Posterior vena cava (tissue), 2 donors: ENCODE measurements at places on chromosomes 5 and 9.

DNA sequence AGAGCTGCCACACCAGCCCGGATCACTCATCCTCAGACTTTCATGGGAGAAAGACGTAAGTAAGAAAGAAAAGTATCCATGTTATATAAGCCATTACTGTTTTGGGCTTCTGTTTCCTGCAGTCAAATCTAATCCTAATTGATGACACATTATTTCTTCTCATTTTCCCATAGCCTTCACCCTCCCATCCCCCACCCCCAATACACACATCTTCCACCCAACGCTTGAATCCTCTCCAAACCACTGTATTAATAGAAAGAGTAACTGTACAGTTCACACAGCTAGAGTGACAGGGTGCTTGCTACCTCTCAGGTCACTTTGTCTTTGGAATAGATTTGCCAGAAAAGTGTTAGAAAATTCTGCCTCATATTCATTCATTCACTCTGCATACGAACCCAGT is 69.3 kb upstream of the IL17B start:
- DNase-seq = no peak

DNA sequence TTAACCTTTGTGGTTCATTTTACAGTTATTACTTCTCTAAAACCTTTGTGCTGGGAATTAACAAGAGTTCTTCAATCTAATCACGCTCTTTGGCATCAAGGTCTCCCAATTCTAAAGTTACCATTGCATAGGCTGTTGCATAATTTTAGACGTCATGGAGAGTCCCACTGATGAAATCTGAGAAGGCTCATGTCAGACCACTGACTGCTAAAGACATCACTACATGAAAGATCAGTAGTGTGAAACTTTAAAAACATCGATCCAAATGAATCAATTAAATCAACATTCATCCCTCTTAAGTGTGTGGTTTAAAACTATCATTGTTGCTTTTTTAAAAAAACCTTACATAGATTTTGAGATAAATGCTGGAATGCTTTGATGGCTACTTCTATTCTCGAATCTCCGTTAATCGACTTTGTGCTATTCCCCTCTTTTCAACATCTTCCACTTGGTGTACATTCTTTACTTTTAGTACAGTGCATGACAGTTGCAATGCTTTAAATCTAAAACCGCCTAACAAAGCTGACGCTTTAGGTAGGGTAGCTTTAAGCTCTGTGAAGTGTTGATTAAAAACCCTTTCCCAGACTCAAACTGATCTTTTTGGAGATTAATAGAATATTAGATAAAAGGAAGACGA is 33.6 kb downstream of the NR2F1 start:
- DNase-seq = no peak

GRCh38 chr5:157106630-157107461 is 2.0 kb downstream of the HAVCR2 start:
- DNase-seq = peak; percentile 87

DNA sequence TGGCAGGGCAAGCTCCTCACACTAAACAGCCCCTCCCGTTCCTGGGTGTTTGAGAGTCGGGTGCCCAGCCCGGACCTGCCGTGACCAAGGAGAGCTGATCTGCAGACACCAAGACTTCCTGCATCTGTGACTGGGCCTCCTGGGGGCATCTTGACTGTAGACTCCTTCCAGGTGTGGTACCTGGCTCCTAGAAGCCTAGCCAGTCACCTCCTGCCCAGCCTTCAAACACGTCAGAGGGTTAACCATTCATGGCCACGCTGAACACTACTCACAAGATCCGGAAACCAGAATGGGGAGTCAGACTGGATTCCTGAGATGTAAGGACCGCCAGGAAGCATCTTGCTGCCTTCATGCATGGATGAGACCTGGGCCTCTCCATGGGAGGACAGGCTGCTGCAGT is 3.7 kb upstream of the LCN2 start:
- no peak for DNase-seq

DNA sequence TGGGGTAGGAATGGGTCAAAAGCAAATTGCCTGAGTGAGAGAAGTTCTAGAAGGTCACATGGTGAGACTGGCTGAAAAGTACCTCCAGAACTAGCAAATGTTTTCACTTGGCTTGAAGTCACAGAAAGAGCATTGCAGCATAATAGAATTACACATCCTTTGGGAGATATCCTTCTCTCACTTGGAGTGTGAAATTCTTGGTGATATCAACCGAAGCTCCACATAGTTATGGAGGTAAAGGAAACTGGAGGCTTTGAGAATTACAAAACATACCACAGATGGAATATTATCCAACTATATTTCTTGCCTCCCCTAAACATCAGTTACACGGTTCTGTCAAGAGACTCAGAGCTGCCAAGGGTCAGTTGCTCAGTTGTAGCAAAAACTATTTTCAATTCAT is 182.4 kb downstream of the SEMA5A start:
- DNase-seq = no peak

- DNase-seq = no peak
Measured at GRCh38 chr9:135677641-135678168, 14.6 kb downstream of the LCN9 start.

DNA sequence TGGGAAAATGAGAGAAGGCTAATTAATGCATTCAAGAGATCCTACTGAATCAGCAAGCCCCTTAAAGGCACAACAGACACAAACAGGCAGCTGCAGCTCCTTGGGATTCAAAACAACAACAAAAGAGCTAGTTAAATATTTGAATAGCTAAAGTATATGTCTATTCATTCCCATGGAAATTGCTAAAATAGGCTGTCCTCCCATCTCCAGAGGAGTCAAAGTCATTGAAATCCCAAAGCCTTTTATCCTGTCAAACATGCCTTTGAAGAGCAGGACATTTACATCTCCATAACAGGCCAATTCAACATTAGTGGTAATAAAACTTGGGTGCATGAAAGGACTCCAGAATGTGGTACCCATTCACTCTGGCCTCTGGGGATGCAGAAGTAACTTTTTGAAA is 177.4 kb downstream of the NTRK2 start:
- no peak for DNase-seq

- DNase-seq = peak; percentile 45
Measured at GRCh38 chr5:1013238-1013947, 4.8 kb downstream of the NKD2 start.

DNA sequence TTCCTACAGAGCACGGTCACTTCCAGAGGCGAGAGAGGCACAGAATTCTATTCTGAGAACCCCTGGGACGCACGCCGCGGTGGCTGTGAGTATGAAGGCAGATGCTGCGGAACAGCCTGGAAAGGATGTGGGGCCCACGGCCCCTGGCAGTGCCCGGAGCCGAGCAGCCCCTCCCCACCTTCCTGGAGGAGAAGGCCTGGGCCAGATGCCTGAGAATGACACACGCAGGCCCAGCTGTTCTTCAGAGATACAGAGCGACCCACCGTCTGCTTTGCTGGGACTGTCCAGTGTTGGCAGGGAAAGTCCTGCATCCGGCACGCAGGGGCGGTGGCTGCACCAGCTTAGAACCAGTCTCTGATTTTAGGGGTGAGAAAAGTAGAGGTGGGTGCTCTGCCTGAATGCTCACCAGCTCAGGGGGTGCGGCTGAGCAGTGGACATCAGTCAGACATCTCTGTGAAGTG is 116.7 kb upstream of the LPCAT1 start:
- peak; percentile 68 for DNase-seq

DNA sequence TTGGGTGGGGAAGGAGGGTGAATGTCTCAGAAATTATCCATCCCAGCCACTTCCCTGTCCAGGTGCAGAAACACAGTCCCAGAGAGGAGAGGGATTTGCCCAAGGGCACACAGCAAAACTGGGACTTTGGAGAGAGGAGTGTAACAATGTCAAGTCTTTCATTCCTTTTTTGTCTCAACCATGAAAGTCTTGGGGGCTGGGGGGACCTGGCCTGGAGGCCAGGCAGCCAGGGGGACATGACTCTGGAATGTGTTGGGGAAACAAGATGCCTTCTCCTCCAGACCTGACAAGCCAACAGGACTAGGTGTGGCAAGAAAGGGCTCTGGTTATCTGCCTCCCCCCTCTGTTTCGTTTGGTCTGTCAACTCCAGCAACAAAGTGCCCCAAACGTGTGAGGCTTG is 13.9 kb upstream of the HAND1 start:
- no peak for DNase-seq

DNA sequence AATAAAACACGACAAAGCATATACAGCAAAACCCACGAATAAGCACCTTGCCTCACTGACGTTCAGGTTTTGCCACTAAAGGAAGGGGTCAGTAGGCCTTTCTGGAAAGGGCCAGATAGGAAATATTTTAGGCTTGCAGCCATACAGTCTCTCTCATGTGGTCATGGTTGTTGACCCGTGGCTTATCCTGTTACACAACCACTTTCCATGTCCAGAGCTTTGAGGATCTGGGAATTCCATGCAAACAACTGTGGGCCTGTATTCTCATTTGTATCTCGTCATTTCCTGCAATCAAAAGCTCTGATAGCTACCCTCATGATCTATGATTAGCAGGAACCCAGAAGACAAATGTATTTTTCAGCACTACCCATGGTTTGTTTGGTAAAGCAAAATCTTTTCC is 108.3 kb downstream of the DRD1 start:
- no peak for DNase-seq

DNA sequence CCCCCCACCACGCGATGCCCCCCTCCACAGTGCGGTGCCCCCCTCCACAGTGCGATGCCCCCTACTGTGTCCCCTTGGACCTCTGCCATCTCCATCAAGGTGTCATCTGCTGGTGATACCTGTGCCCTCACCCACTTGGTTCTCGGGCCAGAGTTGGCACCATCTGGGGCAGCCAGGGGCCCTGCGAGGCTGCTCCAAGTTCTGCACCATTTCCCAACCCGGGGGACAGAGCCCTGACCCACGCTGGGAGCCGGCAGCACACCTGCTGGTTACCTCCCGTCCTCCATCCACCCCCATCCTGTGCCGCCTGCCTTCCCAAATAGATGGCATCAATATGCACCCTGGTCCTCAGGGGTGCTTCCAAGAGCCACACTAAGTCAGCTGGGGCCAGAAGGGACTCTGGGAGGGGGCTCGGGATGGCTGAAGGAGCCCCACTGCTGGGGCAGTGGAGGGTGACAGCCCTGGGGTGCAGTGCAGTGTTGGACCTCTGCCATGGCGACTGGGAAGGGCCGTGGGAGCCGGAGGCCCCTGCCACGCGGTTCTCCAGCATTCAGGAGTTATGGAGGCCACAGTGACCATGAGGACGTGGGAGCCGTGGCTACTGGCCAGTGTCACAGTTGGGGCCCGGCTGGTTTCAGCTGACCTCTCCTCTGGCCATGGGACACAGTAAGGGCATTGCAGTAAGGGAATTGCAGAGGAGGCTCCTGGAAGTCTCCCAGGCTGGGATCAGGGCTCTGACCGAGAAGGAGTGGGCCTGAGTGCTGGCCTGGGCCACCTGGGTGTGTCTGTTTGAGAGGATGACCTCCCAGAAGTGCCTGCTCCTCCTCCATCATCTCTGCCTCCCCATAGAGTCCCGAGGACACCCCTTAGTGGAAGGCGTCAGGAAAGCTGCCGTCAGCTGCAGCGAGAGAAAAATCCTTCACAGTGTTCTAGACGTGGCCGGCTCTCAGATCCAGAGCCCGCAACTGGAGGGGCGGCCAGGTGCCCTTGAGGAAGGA is 44.2 kb upstream of the NOTCH1 start:
- DNase-seq = no peak

DNA sequence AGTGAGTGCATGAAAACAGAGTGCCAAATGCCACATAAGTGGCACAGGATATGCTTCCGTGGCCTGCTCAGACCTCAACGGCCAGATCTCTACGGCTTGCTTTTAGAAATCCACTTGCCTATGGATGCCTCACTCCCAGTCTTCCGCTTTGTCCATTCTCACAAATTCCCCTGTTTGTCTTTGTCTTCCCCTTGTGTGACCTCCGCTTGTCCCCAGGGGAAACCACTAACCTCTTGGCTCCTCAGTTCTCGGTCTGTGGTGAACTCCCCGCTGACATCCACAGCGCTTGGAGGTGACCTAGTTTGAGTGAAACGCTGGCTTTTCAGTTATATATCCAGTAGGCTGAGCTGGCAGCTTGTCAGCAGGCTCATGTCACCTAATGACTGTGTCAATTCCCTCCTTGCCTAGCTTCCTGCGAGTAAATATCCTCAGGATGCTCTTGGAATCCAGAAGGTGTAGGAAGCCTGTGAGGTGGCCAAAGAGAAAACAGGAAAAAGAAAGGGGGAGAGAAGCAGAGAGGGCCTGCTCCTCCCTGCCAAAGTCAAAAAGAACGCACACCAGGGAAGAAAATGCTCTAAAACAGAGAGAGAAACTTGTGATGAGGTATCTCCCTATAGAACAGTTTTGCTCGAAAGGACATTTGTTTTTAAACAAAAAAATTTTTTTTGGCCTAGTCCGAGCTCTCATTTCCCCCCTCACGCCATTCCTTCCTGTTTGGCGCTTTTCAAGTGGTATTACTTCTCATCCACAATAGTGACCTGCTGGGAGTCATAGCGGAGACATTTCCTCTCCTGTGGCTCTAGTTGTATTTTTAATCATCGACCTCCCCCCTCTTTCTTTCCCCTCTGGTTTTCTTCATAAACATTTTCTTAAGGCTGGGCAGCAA is 101.6 kb upstream of the SPRY4 start:
- DNase-seq = no peak

- no peak for DNase-seq
Measured at GRCh38 chr5:160152901-160153300, 33.7 kb upstream of the PWWP2A start.

- DNase-seq = no peak
Measured at GRCh38 chr5:110165366-110165765, 475.6 kb downstream of the MAN2A1 start.

GRCh38 chr5:129077433-129078075 is 17.0 kb upstream of the ISOC1 start:
- no peak for DNase-seq

DNA sequence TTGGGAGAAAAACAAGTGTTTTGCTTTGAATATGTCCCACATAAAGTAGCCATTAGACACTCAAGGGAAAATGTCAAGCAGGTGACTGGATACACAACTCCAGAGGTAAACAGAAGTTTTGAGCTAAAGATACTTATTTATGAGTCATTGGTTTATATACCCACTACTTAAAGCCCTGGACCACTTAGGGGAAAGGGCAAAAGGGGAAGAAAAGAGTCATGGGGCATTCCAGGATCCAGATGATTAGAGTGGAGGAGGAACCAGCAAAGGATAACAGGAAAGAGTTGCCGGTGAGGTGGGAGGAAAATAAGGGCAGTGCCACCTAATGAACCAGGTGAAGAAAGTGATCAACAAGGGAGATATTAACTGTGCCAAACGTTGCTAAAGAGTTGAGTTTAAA is 254.2 kb upstream of the NR4A3 start:
- DNase-seq = no peak

GRCh38 chr5:56056875-56057274 is 62.1 kb upstream of the IL6ST start:
- DNase-seq = no peak

DNA sequence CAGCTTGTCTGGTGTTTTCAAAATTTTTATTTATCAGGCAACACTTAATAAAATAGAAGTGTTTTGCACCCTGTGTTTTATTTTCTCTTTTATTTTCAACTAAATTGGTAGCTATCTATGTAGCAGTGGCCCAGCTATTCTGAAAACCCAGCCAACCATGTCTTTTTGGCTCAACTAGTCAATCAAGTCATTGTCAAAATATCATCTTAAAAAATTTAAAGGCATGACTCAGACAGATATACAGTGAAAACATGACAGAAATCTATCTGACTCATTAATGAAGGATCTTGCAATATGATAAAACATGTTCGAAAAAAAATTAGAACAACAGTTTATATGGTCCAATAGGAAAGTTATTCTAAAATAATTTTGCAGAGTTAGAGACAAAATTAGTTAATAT is 75.1 kb downstream of the HSD17B4 start:
- no peak for DNase-seq
